Stimulated activated CD4-positive, alpha-beta T cell treated with anti-CD3 and anti-CD28 coated beads, TNF-alpha, amount 100 ng/mL, for 48 hours (primary cell): ENCODE measurements at places on chromosomes 3 and 15.

GRCh38 chr3:185555860-185556347 lies 3.5 kb upstream of the LIPH start:
- no peak for DNase-seq

- no peak for DNase-seq
Observed at GRCh38 chr3:177126015-177126773, 71.1 kb downstream of the TBL1XR1 start.

- no peak for DNase-seq
Observed at GRCh38 chr15:37873336-37873735, 61.1 kb upstream of the TMCO5A start.

DNA sequence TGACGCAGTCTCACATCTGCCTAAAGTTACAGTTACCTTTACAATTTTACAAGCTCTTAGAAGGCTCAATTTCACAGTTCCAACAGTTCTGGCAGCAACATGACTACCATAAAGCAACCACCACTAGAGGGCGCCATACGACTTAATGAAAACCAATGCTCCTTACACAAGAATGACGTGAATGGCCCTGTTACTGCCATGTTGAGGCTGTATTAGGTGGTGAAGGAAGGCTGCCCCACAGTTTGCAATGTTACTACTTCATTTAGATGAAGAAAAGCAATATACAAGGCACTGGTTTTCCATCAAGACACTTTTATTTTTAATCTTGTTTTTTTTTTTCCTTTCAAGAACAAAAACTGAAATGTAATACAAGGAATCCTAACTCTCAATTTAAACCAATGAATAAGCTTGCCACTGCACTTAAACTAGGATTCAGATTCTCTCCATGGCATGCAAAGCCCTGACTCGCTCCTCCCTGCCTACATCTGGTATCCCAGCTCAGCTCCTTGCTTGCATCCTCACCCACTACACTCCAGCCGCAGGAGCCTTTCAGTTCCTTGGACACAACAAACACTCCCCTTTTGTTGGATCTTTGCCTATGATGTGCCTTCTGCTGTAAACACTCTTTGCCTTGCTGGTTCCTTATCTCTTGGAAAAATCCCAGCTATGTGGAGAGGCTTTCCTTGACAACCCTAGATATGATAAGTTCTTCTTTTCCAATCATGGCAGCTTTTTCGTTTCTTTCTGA lies 270.7 kb downstream of the GBE1 start:
- DNase-seq, result peak; percentile 57

DNA sequence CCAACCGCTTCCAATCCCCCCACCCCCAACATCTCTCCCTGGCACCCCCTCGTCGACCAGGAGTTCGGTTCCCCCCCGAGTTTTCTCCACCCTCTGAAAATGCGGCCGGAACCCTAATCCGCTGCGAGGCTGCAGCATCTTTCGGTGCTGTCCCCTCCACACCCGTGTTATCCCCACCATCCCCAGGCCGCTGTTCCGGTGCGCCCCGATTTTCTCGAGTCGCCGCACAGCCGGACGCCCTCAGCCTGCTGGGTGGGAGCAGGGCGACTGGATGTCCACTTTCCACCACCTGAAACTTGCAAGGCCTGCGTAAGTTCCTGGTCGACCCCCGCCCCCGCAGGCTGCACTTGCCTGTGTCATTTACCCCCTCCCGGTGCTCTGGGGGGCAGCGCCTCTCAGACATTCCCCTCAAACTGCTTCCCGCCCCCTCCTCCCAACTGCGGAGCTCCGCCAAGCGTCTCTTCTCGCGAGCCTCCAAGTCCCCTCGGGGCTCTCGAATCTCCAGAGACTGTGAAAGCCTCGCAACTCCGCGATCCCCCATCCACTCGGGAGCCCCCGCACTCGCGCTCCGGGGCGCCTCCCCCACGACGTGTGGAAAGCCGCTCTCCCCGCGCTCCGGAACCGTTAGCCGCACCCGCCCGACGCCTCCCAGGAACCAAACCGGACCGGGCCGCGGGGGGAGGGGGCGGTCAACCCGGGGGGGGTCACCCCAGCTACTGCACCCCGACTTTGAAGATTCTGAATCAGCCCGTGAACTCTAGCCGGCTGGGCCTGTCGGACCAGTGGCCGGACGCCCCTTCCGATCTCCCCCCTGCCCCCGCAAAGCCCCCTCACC lies 566 bp downstream of the ETV5 start:
- no peak for DNase-seq

GRCh38 chr3:187880441-187880840 lies 135.2 kb upstream of the BCL6 start:
- DNase-seq, result no peak

DNA sequence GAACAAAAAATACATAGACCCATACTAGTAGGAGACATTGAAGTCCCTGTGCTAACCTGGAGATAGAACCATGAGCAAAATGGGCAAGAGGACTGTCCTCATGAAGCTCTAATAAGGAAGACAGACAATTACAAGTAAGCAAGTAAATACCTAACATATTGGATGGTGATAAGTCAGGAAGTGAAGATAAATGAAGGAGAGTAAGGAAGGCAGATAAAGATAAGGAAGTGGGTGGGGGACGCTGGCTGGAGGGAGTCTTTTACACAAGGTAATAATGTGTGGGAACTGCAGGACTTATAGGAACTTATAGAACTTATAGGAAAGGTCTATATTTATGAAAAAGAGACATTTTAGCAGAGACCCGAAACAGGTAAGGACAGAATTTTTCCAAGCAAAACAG lies 148.9 kb upstream of the ABI3BP start:
- no peak for DNase-seq

DNA sequence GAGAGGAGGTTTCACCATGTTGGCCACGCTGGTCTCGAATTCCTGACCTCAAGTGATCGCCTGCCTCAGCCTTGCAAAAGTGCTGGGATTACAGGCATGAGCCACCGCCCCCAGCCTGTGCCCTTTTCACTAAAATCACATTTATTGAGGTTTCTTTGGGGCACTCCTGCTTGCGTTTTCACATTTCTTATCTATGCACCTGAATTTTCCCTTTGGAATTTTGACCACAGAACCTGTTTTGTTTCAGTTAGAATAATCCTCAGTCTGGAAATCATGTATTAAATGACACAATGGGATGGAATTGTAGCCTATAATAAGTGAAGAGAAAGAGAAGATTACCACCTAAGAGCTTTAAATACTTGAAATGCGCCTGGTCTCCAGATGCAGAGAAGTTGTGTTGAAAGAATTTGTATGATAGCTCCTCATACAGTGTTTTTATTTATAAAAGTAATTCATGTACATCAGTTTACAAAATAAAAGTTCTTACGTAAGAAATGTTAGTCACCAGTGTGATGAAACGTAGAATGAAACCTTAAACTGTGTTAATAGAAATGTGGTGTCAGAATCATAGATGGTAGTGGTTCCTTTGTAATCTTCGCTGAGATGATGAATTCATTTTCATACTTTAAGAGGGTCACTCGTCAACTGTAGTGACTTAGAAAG lies 107.0 kb downstream of the TCF12 start:
- DNase-seq, result no peak

DNA sequence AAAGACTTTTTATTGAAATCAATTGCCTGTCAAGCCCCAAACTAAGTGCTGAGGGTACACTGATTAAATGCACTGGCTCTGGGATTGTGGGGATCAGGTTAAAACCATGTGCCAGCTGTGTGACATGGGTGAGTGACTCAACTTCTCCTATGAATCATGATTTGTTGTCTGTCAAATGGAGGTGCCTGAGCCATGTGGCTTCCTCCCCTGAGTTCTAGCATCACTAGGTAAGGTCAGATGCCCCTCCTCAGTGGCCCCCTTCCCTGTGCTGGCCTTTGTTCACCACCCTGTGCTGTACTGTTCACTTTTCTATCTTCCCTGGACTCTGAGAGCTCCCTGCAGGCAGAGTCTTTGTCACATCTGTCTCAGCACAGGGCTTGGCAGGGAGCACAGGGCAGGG lies 43.6 kb upstream of the ATP2B2 start:
- DNase-seq, result no peak

- no peak for DNase-seq
Observed at GRCh38 chr3:140763532-140763931, 85.7 kb downstream of the TRIM42 start.

- no peak for DNase-seq
Observed at GRCh38 chr3:184727357-184728009, 15.6 kb upstream of the MAGEF1 start.

- DNase-seq, result no peak
Observed at GRCh38 chr15:45307230-45307924, 55.3 kb downstream of the SLC28A2 start.

- no peak for DNase-seq
Observed at GRCh38 chr3:39779511-39780230, 29.7 kb upstream of the MYRIP start.

- DNase-seq, result no peak
Observed at GRCh38 chr3:96266395-96267190, 547.8 kb upstream of the EPHA6 start.

GRCh38 chr3:33541918-33542317 lies 101.7 kb upstream of the UBP1 start:
- no peak for DNase-seq

- no peak for DNase-seq
Observed at GRCh38 chr3:129560911-129561594, 18.1 kb downstream of the H1-8 start.

DNA sequence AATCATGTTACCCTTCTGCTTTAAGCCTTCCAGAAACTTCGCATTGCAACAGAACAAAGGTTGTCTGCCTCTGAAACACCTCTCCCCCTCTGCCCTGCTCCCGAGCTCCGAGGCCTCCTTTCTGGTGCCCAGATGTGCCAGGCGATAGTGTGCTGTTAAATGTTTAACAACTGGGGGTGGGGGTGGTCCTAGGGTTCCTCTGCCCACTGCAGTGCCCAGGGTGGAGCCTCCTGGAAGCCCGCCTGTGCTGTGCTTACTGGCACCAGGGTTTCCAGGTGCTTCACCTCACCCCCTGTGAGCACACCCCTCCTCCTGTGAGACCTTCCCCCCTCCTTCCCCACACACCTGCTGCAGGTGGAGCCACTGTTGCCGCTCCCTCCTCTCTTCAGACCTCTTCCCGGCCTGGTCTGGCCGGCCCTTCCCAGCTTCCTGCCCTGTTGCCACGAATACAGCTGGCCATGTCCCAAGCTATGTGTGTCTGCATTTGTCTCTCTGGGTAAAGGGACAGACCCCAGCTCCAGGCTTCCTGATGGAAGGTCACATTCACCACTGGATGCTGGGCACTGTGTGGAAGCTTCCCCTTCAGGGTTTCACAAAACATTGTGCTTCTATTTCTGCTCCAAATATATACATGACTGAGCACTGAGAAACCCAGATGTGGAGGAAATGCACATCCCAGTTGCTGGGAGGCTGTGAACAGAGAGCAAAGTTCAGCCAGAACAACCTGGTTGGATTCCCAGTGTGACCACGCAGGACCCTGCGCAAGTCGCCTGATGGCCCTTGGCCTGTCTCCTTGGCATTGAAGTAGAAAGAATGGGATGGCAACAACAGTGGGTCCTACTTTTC lies 37.2 kb downstream of the MGLL start:
- DNase-seq, result no peak

- DNase-seq, result no peak
Observed at GRCh38 chr15:93274257-93274656, 185.2 kb upstream of the RGMA start.

DNA sequence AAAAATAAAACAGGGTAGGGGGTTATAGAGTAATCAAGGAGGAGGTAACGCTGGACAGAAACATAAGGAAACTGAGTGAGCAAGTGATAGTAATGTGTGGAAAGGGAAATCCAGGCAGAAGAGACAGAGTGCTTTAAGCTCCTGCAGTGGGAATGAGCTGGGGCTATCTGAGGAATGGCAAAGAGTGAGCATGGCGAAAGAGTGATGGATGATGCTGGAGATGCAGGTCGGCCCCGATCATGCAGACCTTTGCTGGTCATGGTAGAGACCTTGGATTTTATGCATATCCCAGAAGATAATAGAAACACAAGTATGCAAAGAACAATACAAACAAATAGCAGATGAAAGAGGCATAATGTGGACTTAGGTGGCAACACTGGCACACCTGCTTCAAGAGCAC lies 26.0 kb upstream of the ACAP2 start:
- no peak for DNase-seq

GRCh38 chr15:41022487-41023090 lies 69.3 kb downstream of the CHAC1 start:
- DNase-seq, result no peak

DNA sequence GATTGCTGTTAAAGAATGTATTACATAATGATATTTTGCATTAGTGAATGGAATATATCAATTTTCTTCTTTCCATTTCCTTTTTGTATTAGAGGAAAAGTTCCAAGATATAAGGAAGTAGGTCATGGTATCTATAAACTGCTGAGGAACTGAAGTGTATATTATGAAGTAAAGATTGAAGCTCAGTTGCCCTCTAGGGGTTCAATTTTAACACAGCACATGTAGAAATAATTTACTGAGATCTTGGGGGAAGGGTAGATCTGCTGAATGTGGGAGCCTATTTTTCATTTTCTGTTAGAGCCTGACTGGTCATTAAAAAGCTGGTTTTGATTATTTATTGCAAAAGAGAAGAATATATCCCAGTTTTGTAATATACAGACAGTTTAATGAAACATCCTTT lies 45.2 kb downstream of the CMC1 start:
- DNase-seq, result no peak

DNA sequence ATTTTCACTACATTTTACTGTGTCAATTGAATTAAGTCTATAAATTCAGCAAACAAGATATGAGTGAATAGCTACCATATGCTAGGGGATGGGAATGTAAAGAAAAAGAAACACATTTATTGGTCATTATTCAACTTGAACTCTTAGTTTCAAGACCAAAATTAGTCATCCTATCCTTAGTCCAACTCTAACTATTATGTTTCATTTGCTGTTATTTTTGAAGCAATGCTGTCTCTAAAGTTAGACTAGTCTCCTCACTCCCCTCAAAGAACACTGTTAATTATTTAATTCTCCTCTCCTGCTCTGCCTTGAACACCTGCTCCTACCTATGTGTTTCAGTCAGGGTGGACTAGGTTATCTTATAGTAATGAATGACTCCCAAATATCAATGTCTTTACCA lies 920.9 kb downstream of the TUSC7 start:
- DNase-seq, result no peak

GRCh38 chr3:130516645-130517512 lies at the start of gene COL6A6:
Gene COL6A6, plus strand, starts transcription at chr3:130517177. Its CDS starts 43,188 bp downstream, at chr3:130560365.
- no peak for DNase-seq

GRCh38 chr3:158165141-158165655 lies 55.3 kb downstream of the RSRC1 start:
- DNase-seq, result no peak

DNA sequence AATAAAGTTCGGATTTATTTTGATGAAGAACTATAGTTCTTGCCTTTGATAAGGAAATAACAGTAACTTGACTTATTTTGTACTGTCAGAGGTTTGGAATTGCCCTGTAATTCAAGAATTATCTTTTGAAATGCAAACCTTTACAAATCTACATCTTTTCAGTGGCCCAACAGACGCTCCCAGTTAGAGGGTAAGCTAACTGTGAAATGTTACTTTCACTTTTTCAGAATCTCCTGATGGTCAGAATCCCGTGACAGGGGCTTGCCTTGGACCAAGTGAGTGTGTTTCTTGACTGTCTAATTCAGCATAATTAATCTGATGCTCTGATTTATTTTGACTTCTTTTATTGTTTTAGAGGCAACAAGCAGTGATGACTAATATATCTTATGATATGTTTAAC lies 262.5 kb downstream of the PLOD2 start:
- DNase-seq, result no peak
